ENCODE measurements at places on chromosomes 4 and X. TPM values are rescaled to one million over a fixed set of nuclear protein-coding genes. Genes with fewer than 3 reads are reported as not detected.

The AFAP1 gene
- 74.6 TPM for total RNA-seq

GRCh38 chr4:153809307-153809706 lies 20.4 kb upstream of the SFRP2 start:
- no peak for DNase-seq

DNA sequence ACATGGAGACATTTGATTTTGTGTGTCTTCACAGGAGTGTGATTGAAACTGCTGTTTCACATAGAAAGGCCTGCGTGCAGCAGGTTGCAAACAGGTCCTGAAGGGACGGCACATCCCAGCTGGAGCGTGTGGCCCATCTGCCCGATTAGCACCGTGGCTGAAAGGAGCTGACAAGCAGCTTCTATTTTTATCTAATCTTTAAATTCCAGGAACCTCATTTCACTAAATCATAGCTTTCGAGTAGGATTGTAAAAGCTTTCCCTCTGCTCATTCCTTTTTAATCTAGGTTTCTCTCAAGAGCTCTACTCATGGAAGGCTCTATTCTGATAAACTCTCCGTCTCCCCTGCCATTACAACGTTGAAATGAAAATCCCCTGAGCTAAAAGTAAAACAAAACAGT lies 106.8 kb downstream of the FSTL5 start:
- DNase-seq: peak; percentile 56

DNA sequence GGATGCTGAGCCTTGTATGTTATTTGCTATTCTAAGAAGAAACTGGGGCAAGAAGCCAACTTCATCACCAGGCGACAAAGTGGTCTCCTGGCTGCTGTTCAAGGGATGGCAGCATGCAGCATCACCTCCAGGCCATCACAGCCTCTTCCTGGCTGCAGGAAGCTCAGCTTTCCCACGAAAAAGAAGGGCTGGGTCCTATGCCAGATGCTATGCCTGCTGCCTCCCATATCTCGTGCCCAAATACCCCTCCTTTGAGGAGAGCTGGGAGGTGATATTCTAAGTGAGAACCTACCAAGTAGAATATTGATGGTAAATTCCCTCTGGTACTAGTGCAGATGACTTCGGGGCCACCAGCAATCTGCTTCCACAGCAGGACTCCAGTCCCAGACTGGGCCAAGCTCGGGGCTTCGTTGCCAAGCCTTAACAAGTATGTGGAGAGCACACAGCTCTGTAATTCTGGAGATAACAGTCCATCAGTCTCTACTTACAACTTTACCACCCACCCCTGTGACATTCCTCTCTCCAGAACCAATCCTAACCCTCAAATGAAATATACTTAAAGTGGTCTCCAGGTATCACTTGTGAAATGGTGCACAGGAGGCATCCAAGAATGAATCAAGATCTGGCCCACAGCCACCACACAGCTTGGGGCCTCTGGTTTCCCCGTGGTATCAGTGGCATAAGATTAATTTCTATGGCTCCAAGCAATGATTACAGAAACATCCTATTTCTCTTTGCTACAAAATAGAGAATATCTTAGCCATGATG lies 149.3 kb downstream of the PALLD start:
- DNase-seq: peak; percentile 73
